ENCODE measurements at places on chromosomes 7 and 10.

- DNase-seq = no peak
Observed at GRCh38 chr7:43764039-43764761, 5.7 kb downstream of the BLVRA start.

GRCh38 chr7:101165958-101166647 is 734 bp upstream of the VGF start:
- DNase-seq = no peak

DNA sequence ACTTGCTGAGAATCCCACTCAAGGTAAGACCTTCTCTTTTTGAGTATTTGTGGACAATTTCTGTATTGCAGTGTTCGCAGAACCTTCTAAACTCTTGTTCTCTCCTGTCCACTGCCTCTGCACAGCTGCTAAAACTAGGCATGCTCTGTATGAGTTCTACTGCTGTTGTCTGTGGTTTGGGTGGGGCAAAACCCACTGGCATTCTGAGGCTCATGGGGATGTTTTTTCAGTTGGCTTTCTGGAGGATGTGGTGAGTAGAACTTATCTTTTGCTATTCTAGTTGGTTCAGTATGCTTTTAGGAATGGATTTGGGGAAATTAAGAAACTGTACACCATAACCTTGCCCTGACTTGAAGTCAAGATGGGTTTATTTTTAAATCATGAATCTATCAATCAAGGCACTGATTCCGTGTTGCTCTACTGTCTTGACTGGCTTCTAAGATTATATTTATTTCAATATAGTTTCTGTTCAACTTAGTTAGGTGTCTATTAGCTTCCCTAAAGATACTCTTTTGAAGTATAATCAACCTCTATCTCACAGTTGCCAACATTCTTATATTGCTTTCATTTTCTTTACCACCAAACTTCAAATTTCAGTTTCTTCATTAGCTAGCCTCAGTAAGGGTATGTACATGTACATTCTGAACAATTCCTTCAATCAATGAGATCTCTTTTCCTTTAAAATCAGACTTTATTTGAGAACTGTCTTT is 25.0 kb upstream of the C1GALT1 start:
- DNase-seq = peak; percentile 49

DNA sequence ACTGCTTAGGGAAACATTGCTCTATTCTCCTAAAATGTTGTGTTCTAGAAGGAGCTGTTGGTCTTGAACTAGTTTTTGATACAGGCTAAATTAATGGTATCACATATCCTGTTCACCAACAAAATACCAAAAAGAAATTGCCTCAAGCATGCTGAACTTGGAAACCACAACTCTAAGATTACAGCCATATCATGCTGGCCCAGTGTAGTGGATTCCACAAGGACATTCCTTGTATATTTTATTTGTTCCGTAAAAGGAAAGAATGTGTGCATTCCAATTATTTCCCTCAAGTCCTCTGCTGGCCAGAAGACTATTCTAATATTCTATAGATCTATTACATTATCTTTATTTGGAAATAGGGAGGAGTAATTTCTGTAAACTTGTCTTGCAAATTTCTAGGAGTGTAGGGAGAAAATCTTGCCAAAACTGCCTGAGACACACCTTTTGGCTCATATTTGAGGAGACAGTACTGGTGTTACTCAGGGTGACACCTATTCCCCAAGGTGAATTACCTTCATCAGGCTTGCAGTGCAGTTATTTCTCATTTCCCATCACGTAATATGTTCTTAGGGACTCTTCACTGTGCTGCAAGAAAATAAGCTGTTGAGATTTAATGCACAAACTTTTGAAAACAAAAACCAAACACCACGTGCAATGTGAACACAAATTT is 1.9 kb upstream of the NEBL start:
- DNase-seq = no peak

- DNase-seq = no peak
Observed at GRCh38 chr10:26869528-26869927, 8.8 kb upstream of the ABI1 start.

DNA sequence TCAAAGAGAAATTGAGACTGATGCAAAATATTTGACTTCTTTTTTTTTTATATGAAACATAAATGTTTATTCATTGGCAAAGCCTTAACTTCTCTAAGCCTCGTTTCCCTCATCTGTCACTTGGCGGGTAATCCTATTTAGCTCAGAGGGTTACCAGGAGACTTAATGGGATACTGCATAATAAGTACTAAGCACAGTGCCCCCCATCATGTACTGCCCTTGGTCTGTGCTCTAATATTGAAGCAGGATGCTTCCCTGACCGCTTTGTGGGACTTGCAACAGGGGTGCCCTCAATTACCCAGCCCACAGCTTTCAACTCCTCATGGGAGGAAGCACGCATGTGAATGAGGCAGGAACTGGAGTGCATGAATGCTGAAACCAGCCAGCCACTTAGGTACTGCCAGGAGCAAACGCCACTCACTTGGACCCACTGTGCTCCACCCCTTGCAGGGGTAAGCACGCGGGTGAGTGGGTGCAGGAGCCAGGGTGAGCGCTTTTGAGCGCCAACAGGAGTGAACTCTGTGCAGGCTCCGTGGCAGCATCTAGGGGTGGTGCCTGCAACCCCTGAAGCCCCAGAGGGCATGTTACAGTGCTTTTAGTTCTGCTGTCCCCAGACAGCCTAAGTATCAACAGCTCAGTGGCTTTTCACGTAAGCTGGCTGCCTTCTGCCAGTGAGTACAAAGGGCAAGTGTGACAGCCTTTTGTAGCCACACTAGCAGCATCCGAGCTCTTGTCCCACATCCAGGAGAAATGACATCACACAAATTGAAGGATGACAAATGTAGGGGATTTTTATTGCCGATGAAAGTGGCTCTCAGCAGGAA is 209.8 kb upstream of the C7orf33 start:
- DNase-seq = no peak

GRCh38 chr10:68112837-68113236 is 3.5 kb downstream of the MYPN start:
- no peak for DNase-seq

GRCh38 chr10:52949899-52950298 is 177.3 kb upstream of the MBL2 start:
- no peak for DNase-seq

- no peak for DNase-seq
Observed at GRCh38 chr7:22287412-22287811, 69.5 kb downstream of the RAPGEF5 start.

DNA sequence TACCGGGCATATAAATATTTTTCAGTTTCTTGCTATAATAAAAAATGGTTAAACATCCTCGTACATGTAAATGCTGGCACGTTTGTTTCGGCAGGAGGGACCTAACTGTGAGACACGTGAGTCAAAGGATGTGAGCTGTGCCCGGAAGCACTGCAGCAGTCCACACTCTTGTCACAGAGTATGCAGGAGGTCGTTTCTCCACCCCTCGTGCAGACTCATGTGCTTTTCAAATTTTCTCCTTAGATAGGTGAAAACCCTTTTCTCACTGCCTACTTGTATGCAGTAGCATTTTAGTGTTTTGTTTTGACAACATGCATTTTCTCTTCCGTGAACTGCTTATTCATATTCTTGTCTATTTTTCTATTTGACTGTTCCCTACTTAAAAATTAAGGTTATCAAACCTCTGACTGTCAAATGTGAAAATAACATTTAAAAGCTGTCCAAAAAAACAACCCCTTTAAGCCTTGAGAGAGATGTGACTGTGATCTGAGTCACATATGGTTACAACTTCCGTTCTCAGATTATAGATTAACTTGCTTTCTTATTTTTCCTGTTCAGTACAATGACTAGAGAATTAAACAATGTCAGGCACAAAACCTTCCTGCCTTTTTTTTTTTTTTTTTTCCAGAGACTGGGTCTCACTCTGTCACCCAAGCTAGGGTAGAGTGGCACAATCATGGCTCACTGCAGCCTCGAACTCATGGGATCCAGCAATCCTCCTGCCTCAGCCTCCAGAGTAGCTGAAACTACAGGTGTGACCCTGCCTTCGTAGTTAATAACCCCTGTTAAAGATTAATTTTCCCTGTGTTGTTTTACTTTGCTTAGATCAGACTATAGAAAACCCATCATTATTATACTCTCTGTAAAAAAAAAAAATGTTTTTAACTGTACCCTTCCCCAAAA is 45.1 kb downstream of the DPY19L1 start:
- peak; percentile 17 for DNase-seq

DNA sequence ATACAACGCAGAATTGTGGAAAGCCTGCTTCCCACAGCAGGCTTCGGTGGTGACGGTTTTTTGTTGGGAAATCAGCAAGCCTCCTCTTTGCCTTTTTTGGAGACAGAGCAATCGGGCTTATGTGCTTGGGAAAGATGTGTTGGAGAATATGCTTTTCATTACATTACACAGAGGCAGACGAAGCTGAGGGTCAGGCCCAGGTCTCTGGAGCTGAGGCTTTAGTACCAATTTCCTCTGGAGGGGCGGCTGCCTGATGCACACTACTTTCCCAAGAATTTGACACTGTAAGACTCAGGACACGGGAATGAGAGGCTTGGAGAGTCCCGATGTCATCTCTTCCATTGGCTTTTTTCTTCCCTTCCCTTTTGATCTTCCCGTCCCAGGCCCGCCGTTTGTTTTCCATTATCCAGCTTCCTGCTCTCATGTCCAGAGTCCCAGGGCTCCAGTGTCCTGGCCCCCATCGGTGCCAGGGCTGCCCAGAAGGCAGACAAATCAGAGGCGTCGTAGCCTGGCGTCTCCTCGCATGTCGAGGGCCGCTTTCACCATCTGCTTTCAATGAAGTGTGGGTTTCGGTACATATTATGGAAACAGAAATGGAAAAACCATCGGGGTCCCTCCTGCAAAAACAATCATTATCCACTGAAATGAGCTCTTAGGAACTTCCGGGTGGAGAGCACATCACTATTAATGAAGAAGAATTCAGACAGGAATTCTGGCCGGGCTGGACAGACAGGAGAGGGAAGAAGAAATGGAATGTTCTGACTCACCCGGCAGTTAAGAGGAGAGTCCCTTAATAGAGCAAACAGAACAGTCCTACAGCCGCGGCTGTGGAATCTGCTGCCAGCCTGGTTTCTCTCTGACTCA is 123.0 kb upstream of the JCAD start:
- DNase-seq = no peak

Data from central memory CD8-positive, alpha-beta T cell (primary cell).